ENCODE measurements at places on chromosomes 5 and 9.
A peak's percentile ranks its signal among the peaks of the same experiment; 100 is the strongest.

DNA sequence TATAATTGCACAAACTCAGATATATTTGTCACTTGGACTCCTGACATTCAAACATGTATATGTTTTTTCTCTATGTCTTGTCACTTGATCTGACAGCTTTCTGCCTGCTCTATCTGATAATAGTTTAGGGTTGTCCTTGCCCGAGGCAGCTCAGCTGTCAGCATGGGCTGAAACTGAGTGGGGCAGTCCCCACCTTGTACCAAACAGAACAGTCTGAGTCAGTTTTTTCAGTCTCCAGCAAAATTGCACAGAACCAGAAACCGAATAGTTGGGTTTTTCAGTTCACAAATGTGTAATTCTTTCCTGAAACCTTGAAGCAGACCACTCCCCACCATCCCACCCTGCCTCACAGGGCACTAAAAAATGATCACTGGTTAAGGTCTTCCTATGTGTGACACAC is 9.5 kb upstream of the HAND1 start:
- DNase-seq = no peak

DNA sequence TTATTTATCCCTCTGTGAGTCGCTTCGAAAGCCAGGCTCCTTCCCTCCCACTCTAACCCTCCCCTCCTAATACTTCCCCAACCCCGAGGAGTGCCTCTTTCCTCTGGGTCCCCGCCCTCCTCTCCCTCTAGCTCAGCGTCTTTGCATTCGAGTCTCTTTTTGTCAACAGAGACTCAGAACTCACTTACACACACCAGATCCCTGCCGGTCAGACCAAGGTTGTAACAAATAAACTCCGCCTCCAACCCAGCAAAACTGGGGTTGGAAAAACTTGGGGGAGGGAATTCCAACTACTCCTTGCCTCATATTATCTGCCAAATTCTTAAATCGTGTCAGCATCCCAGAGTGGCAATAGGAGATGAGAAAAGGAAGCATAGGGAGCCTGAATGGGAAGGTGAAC is at the start of gene HTR1A:
TSS of gene HTR1A (minus strand) at position 167 of the 400 bp plus-strand sequence. CDS start 726 bp downstream, outside the sequence.
- DNase-seq = no peak

- DNase-seq = no peak
These were observed 11.0 kb downstream of the MPDZ start for GRCh38 chr9:13268469-13268868.

DNA sequence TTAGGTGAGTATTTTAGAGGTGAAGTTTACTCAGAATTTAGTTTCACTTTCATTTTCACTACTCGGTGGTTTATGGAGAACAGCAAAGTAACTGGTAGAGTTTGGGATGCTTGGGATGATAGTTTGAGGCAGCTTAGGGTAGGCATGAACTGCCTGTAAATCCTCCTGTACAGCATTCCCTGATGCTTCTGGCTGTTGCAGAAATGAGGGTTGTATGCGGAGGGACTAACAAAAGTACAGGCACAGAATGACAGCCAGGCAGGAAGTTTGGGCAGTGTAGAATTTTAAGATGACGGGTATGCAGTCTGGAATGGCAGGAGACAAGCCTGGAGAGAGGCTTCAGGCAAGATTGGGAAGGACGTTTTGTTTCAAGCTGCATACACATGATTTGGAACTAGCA is 48.0 kb upstream of the FAM120AOS start:
- peak; percentile 10 for DNase-seq

- DNase-seq = no peak
These were observed 1049.5 kb upstream of the ACO1 start for GRCh38 chr9:31334837-31335528.

GRCh38 chr5:181127907-181128626 is 2.9 kb downstream of the OR2V1 start:
- DNase-seq = no peak

DNA sequence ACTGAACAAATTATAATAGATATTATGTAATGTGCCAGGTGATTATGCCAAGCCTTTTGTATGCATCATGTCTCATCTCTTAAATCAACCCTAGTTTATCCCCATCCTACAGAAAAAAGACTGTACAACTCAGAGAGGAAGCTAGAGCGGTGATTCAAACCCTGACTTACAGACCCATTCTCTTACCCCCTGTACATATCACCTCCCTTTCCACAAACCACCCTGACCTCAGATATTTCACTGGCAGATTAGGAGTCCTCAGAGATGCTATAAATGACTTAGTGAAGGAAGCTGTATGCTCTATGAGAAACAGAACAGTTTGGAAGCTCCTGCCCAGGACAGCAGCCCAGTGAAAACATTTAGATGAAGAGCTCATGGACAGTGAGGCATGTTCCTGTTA is 79.1 kb upstream of the RARS1 start:
- DNase-seq = no peak

GRCh38 chr5:172953776-172954675 is 5.2 kb upstream of the RPL26L1 start:
- no peak for DNase-seq

- DNase-seq = peak; percentile 27
These were observed 2.3 kb downstream of the MEGF9 start for GRCh38 chr9:120711841-120712538.

- DNase-seq = no peak
These were observed 176.9 kb downstream of the RORB start for GRCh38 chr9:74674077-74674476.

DNA sequence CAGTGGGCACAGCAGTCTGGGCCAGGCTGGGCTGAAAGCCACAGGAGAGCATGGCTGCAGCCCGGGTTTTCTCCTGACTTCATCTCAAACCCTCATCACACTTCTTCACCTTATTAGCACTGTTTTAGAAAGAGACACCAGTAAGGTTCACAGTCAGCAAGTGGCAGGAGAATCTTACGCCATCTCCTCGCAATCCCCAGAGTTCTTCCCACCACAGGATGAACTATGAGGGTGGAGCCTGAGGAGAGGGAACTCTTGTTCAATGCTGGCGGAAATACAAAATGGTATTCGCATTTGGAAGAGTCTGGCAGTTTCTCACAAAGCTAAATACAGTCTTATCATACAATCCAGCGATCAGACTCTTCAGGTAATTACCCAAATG is 14.7 kb downstream of the BICD2 start:
- DNase-seq = no peak

- no peak for DNase-seq
These were observed 94.1 kb downstream of the PTCH1 start for GRCh38 chr9:95422650-95423049.

GRCh38 chr5:2158767-2159166 is 276.0 kb upstream of the IRX4 start:
- DNase-seq = no peak

DNA sequence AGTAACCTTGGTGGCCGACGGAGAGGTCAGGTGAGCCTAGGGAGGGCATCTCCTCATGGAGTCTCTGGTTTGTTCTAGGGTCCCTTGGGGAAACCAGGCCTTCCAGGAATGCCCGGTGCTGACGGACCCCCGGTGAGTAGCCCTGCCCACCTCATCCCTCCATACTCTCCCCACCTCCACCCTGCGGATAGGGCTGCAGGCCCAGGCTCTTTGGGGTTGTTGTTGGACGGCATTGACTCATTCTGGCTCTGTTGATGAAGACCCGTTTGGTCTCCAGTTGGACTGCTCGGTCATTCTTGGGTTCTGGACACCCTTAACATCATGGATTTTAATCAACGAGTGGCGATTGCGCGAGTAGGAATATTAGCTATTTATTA is 112.3 kb upstream of the FCN2 start:
- no peak for DNase-seq

- no peak for DNase-seq
These were observed 665 bp downstream of the ASS1 start for GRCh38 chr9:130445268-130445983.

GRCh38 chr5:131749138-131749537 is 47.7 kb downstream of the FNIP1 start:
- no peak for DNase-seq

GRCh38 chr5:132751444-132751843 is 4.2 kb downstream of the CCNI2 start:
- DNase-seq = peak; percentile 10

GRCh38 chr5:79602889-79603288 is 9.4 kb upstream of the TENT2 start:
- DNase-seq = no peak

DNA sequence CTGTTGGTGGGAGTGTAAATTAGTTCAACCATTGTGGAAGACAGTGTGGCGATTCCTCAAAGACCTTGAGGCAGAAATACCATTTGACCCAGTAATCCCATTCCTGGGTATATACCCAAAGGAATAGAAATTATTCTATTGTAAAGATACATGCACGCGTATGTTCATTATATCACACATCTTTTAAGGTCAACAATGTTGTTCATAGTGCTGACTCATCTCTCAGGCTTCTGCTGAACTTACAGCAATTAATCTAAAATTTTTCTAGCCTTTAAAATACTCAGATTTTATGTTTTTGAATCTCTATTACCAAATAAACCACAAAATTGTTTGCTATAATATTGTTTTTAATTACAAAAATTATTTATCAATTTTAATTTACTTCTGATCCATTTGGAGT is 38.8 kb upstream of the ZNF618 start:
- DNase-seq = no peak

- no peak for DNase-seq
These were observed 37.3 kb downstream of the COL5A1 start for GRCh38 chr9:134678666-134679443.

DNA sequence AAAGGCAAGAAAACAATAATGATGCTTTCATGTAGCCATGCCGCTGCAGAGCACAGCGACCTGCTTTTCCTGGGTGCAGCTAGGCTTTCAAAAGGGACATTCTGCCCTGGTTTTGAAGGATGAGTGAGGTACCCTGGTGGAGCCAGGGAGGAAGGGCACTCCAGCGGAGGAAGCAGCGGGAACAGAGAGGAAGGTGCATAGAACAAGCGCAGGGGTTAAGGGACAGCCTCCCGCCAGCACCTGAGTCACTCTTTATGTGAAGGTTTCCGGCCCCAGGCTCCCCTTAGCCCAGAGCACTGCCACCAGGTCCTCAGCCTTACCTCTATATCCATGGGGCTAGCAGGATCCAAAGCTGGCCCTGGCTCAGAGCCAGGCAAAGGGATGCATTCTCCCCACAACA is 221.1 kb downstream of the CDK5RAP2 start:
- DNase-seq = no peak

- no peak for DNase-seq
These were observed 149.4 kb downstream of the CD180 start for GRCh38 chr5:67047160-67047559.

- DNase-seq = no peak
These were observed 31.0 kb downstream of the HMHB1 start for GRCh38 chr5:143842920-143843319.

- DNase-seq = no peak
These were observed 227.3 kb downstream of the FANCC start for GRCh38 chr9:95090023-95090791.

DNA sequence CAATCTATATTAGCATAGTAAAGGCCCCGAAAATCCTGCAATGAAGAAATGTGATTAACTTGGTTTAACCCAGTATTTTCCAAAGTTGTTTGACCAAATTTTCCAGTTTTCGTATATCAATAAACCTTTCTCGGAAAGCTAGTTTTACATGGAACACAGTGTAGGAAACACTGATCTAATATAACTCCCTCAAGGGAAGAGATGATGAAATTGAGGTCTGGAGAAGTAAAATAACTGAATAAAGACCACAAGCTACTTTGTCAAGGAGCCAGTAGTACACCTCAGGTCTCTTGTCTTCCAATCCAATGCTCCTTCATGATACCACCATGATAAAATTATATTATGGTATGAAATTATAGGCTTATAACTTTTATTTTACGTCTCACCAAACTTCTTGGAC is 118.1 kb upstream of the TARS1 start:
- DNase-seq = no peak

- no peak for DNase-seq
These were observed 10.4 kb downstream of the MED27 start for GRCh38 chr9:132069046-132069898.

- DNase-seq = no peak
These were observed 42.7 kb downstream of the C5orf22 start for GRCh38 chr5:31574772-31575171.

- no peak for DNase-seq
These were observed 18.7 kb downstream of the DMRT3 start for GRCh38 chr9:995192-995591.

DNA sequence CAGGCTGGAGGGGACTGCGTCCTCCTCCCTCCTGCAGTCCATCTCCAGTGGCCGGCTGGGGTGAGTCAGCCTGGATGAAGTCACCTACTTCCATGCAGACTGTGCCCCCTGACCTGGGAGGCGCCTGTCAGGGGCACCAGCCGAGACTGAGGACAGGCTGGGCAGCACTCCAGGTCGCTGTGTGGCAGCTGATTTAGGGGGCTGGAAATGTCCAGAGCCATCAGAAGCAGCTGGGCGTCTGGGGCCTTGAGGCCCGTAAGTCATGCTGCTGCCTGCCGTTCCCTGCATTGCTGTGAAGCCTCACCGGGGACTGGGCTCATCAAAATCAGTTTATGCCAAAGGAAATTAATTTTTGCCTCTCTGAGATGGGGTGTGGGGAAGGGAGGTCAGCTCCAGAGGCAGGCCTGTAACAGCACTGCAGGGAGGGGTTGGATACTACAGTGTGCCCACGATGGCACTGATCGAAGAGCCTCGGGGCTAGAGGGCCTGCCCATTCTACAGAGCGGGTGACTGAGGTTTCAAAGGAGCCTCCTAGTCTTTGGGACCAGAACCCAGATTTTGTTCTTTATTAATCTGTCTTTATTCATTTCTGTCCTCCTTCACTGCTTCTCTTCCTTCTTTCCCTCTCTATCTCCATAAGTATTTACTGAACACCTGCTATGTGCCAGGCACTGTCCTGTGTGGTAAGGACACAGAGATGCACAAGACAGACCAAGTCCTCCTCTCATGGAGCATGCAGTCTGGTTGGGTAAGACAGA is 70.4 kb upstream of the PSD2 start:
- DNase-seq = no peak

DNA sequence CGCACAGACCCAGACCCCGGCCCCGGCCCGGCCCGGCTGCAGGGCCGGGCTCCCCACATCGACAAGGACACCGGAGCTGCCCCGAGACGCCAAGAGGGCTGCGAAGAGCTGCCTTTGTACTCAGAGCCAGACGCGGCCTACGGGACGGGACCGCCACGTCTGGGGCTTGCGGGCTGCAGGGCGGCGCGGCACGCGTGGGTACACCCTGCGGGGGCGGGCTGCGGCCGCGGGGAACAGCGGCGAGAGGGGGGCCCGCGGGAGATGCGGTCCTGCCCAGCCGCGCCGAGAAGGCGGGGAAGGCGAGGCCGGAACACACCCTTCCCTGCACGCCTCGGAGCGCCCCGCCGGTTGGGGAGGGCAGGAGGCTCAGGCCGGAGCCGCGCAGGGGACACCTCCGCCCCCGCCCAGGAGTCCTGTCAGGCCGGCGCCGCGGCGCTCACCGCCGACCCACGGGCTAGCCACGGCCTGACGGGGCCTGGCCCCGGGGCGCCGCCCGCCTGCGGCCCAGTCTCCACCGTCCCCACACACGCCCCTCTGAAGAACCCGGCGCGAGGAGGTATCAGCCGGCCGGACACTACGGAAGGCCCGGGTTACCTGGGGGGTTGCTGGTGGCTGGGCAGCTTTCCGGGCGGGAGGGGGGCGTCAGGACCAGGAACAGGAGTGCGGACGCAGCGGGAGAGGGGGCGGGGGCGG is 478 bp downstream of the RAB14 start:
- DNase-seq = peak; percentile 34

Data from CD4-positive, alpha-beta T cell treated with Interleukin-15 for 4 hours (primary cell).